ENCODE measurements at places on chromosomes 1 and 21.

GRCh38 chr1:163085904-163086268 is 16.7 kb downstream of the RGS4 start:
- no peak overlapping the region for H3K4me3 ChIP-seq
- H3K36me3 ChIP-seq, result no peaks in the 10 kb centered on the region
- DNase-seq, result no peak

DNA sequence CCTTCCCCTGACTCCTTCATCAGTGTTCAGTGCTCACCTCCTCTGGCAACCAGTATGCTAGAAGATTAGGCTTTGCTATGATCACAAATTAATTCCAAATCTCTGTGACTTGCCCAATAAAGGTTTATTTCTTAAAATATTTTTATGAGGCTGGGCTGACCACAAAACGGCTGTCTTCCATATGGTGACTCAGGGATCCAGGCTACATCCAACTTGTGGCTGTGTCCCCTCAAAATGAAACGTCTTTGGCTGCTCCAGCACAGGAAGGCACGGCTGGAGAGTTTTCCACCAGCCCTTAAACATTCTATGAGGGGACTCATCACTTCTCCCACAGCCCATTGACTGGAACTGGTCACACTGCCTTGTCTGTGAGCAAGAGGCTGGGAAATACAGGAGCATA is 131.5 kb downstream of the HUNK start:
- H3K27me3 ChIP-seq, result no peaks in the 10 kb centered on the region
- no peak overlapping the region for H3K4me3 ChIP-seq
- H3K27ac ChIP-seq, result no peak overlapping the region
- no peak for DNase-seq

- no peak overlapping the region for H3K27ac ChIP-seq
- no peak for DNase-seq
- no peak overlapping the region for H3K4me3 ChIP-seq
- peaks cover 52% of the 10 kb centered on the region for H3K4me1 ChIP-seq
Observed at GRCh38 chr21:33397717-33398116, 5.5 kb upstream of the IFNGR2 start.

- H3K4me1 ChIP-seq, result peaks cover 58% of the 10 kb centered on the region
- H3K27me3 ChIP-seq, result no peaks in the 10 kb centered on the region
- no peaks in the 10 kb centered on the region for H3K36me3 ChIP-seq
Observed at GRCh38 chr1:38046333-38046883, at the start of gene POU3F1. Gene POU3F1 (minus strand): TSS chr1:38046793. CDS start chr1:38046743, 50 bp downstream.

- no peaks in the 10 kb centered on the region for H3K36me3 ChIP-seq
- no peak overlapping the region for H3K27ac ChIP-seq
- DNase-seq, result no peak
- H3K4me1 ChIP-seq, result no peaks in the 10 kb centered on the region
- no peaks in the 10 kb centered on the region for H3K27me3 ChIP-seq
Observed at GRCh38 chr1:107810291-107810951, 154.6 kb downstream of the VAV3 start.

DNA sequence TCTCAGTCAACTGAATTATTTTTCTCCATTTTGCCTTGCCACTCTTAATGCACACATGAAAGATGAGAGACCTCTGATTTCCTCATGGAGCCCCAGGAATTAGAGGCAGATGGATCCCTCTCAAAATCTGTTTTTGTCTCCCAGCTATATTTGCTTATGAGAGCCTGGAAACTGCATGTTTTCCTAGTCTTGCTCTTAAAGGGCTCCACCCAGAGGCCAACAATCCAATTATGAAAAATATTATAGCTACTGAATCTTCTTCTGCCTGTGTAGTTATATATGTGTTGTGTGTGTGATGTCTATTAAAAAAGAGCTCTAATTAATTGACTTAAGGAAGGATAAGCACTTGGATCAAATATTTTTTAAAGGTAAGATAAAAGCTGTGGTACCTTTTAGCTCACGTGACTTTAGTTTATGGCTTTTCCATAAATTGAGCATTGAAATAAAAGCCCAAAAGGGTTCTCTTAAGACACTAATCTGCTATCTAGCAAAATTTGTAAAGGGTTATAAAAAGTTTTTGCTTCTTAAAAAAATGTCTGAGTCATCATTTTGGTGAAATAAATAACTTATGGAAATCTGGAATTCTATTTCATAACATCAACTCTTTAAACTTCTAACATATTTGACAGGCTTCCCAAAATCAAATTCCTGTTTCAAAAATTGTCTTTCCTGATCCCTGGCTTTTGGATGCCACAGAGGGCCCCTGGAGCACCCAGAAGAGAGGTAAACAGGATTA is 31.2 kb upstream of the TSPEAR start:
- H3K4me1 ChIP-seq, result no peaks in the 10 kb centered on the region
- no peaks in the 10 kb centered on the region for H3K36me3 ChIP-seq
- H3K27ac ChIP-seq, result no peak overlapping the region
- H3K27me3 ChIP-seq, result no peaks in the 10 kb centered on the region

GRCh38 chr1:74587888-74588287 is 75.5 kb upstream of the LRRC53 start:
- no peaks in the 10 kb centered on the region for H3K27me3 ChIP-seq
- no peak for DNase-seq
- no peaks in the 10 kb centered on the region for H3K4me1 ChIP-seq
- no peak overlapping the region for H3K4me3 ChIP-seq

- DNase-seq, result no peak
- peak overlapping the region; percentile 77 for H3K27ac ChIP-seq
- H3K4me3 ChIP-seq, result peak overlapping the region; percentile 15
- H3K36me3 ChIP-seq, result no peaks in the 10 kb centered on the region
- peaks cover 15% of the 10 kb centered on the region for H3K4me1 ChIP-seq
Observed at GRCh38 chr1:89762386-89762778, 58.5 kb upstream of the LRRC8D start.

DNA sequence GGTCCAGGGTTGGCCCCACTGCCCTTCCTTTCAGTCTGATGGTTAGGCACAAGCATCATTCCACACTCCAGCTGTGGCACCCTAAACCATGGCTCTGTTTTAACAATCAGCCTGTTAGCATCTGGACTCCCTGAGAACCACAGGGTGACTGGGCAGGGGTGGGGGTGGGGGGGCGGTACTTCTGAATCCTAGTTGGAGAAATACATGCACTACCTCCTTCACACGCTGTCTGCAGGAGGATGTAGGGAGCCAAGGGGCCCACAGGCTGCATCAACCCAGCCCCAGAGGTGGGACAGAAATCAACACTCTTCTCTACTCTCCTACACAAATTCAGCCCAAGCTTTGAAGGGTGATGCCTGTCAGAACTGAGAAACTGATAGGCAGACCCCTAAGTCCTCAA is 23.8 kb downstream of the DDX20 start:
- no peaks in the 10 kb centered on the region for H3K27me3 ChIP-seq
- no peaks in the 10 kb centered on the region for H3K4me1 ChIP-seq
- no peak overlapping the region for H3K4me3 ChIP-seq
- no peaks in the 10 kb centered on the region for H3K36me3 ChIP-seq

GRCh38 chr1:9418851-9419250 is 120.4 kb upstream of the SLC25A33 start:
- no peaks in the 10 kb centered on the region for H3K27me3 ChIP-seq
- no peak for DNase-seq
- H3K4me3 ChIP-seq, result no peak overlapping the region
- peaks cover 9% of the 10 kb centered on the region for H3K36me3 ChIP-seq
- no peak overlapping the region for H3K27ac ChIP-seq
- H3K4me1 ChIP-seq, result peaks cover 6% of the 10 kb centered on the region

- no peak for DNase-seq
- H3K27me3 ChIP-seq, result no peaks in the 10 kb centered on the region
- H3K27ac ChIP-seq, result no peak overlapping the region
- no peak overlapping the region for H3K4me3 ChIP-seq
- H3K36me3 ChIP-seq, result no peaks in the 10 kb centered on the region
Observed at GRCh38 chr1:186626356-186626932, 53.8 kb downstream of the PTGS2 start.

- DNase-seq, result no peak
- no peak overlapping the region for H3K4me3 ChIP-seq
- no peaks in the 10 kb centered on the region for H3K4me1 ChIP-seq
- no peaks in the 10 kb centered on the region for H3K27me3 ChIP-seq
- no peaks in the 10 kb centered on the region for H3K36me3 ChIP-seq
Observed at GRCh38 chr1:99236756-99237155, 27.5 kb upstream of the PLPPR4 start.

DNA sequence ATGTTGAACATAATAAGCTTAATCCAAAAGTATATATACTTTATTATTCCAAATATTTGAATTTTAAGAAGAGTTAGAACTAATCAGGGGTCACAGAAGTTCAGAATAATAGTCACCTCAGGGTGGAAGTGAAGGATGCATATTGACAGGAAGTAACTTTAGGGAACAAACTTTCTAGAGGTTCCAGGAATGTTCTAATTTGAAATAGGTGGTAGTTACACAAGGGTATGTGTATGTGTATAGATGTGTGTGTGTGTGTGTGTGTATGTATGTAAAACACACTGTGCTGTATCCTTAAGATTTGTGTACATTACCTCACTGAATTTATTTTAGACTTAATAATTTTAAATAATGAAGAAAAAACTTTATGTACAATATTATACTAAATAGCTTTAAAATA is 110.4 kb downstream of the ACBD6 start:
- no peaks in the 10 kb centered on the region for H3K4me1 ChIP-seq
- no peak overlapping the region for H3K27ac ChIP-seq
- no peak overlapping the region for H3K4me3 ChIP-seq
- no peak for DNase-seq
- no peaks in the 10 kb centered on the region for H3K27me3 ChIP-seq

DNA sequence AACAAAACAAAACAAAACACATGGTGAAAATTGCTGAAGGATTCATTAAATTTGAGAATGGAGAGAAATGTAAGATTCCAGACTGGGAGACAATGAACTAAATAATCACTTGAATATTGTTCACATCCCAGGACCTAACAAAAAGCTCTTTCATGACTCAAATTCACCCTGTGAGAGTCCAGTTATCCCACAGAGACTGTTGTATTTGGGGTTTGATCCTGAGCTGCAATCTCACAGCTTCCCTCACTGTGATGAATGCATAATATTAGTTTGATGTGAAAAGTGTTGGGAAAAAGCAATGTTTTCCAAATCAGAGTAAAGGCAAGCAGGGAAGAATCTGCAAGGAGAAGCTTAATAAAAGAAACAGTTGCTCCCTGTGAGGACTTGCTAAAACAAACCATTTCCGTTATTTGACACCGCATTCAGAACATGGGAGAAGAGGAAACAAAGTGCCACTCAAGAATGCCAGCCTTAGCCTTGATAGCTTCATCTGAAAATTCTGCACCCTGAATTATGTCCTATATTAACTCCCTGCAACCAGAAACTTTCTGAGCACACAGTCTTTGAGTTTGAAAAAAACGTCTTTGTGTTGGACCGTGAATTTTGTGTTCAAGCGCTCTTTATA is 208.8 kb downstream of the DAB1 start:
- no peaks in the 10 kb centered on the region for H3K27me3 ChIP-seq
- DNase-seq, result no peak
- peaks cover 3% of the 10 kb centered on the region for H3K4me1 ChIP-seq
- H3K27ac ChIP-seq, result peak overlapping the region; percentile 52

DNA sequence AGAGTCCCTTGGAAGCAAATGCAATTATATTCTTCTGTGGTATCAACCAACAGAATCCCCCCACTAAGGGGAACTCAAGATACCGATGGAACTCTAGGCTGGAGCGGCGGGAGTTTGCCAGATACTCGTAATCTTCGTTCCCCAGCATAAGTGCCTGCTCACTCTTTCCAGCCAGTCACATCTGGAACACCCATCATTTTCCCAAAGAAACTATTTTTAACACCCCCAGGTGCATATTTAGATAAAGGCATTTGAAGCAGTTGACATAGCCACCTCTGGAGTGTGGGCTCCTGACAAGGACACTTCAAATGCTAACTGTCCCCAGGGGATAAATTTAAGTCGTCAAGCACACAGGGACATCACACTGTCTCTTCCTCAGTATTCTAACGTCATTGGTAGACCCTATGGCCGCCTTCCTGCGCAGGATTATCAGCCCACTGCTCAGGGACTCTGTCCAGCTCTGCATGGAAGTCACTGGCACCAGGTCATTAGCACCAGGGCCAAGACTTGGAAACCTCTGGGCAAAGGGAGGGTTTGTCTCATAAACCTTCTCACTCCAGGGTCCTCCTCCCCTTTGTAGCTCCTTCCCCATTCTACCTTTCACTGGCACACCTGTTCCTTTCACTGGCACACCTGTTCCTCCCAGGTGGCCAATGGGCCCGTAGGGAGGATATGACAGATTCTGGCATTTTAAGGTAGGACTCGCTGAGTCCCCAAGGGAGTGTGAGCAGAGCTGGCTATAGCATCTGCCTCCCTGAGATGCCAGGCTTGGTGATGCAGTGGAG is 48.8 kb downstream of the H3-3A start:
- H3K36me3 ChIP-seq, result no peaks in the 10 kb centered on the region
- H3K4me3 ChIP-seq, result peak overlapping the region; percentile 61
- DNase-seq, result peak; percentile 10
- peaks cover 18% of the 10 kb centered on the region for H3K4me1 ChIP-seq

DNA sequence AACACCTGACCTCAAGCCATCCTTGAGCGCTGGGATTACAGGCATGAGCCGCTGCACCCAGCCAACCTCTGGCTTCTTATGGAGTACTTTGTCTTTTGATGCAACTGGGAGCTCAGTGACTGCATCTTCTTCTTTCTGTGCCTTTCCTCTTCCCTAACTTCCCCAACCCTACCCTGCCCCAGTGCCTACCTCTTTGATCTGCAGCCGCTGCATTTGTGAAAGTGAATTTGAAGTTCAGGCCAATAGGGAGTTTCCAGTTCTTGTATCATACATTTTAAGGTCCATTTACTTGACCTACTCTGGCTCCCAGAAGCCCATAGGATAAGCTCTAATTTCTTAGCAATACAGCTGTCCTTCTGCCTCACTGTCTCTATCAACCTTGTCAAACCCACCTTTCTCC is 52.2 kb downstream of the KCNC4 start:
- no peak overlapping the region for H3K27ac ChIP-seq
- H3K36me3 ChIP-seq, result no peaks in the 10 kb centered on the region
- H3K4me1 ChIP-seq, result no peaks in the 10 kb centered on the region
- H3K27me3 ChIP-seq, result no peaks in the 10 kb centered on the region

DNA sequence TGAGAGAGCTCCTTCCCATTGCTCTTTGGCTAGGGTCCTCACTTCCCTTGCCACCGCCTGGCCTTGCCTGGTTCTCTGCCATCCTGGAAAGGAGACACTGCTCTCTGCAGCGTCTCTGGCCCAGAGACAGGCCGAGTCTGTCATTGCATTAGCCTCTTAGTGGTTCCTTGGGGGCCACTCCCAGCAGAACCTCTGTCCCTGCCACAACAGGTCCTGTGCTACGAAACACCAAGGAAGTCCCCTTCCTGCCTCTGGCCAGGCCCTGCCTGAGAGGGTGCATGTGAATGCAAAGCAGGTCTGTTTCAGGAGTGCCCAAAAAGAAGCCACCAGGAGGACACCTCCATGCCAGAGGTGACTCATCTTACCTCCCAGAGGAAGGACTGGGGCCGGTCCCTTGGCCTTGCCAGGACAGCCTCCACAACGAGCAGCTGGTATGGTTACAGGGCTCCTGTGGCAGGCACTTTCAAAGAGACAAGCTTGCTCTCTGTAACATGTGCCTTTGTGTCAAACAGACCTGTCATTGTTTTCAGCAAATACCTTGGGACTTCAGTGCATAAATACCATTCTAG is 59.6 kb downstream of the VPS26C start:
- H3K27me3 ChIP-seq, result no peaks in the 10 kb centered on the region
- DNase-seq, result no peak
- peak overlapping the region; percentile 50 for H3K27ac ChIP-seq
- H3K4me1 ChIP-seq, result peaks cover 19% of the 10 kb centered on the region

All from tibial nerve (tissue), 4 donors.